Sciatic nerve (tissue), 2 donors: ENCODE measurements at places on chromosomes 4 and X.

DNA sequence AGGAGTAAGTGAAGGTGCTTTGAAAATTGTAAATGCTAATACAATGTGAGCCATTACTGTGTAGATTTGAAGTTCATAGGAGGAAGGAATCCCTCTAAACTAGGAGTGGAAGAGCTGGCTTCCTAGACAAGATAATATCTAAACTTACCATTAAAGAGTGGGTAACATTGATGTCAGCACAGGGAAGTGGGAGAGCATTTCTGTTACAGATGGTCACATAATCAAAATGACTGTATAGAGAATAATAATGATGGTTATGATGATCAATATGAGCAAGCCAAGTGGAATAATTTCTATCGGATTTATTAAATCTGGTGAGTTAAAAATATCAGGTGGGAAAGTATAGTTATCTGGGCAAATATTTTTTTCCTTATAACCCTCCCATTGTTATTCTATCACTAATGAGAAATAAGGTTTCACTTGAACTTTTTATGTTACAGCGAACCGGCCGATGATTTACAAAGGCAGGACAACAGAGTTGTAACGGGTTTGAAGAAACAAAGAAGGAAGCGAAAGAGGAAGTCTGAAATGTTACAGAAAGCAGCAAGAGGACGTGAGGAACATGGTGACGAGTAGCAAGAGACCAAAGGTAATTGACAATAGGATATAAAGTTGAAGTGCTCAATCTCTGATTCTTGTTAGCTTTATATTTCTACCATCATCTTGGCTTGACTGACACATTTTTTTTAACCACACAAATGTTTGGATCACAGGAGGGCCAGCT lies 43.5 kb downstream of the FMR1NB start:
- no peak for DNase-seq

GRCh38 chr4:106186201-106186600 lies 129.8 kb downstream of the TBCK start:
- no peak for DNase-seq

GRCh38 chrX:29155286-29155685 lies 568.0 kb downstream of the IL1RAPL1 start:
- no peak for DNase-seq

DNA sequence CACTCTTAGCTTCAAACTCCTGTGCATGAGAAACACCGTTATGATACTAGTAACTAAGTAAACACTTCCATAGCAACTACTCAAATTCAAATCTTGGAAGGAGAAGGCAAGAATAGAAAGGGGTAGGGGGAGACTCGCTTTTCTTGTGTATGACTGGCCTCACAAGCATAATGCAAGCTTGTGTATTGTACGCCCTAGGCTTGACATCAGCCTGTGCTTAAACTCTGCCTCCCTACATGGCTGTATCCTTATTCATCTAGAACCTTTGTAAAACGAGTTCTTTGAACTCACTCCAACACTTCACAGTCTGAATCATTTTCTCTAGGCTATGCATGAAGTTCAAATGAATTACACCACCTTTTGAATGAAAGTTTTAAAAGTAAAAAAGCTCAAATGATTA lies 1071.2 kb upstream of the ADGRL3 start:
- DNase-seq = no peak

GRCh38 chr4:122278976-122279375 lies 99.8 kb upstream of the ADAD1 start:
- no peak for DNase-seq

DNA sequence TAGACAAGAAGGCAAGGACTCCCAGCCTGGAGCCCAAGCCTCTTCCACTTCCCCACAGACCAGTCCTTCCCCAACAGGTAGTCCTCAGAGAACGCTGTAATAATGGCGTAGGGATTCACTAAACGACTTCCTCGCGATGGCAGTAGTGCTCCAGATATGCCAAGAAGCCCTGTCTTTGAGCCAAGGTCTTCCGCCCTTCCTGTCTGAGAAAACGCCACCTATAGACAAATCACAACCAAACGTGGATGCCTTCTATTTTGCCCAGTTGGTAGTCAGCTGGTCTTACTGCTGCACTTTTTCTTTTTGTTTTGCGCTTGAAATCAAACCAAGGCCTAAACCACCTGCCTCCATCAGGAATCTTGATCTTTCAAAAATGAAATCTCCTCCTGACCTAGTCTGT lies 203.3 kb downstream of the OR13H1 start:
- peak; percentile 83 for DNase-seq

DNA sequence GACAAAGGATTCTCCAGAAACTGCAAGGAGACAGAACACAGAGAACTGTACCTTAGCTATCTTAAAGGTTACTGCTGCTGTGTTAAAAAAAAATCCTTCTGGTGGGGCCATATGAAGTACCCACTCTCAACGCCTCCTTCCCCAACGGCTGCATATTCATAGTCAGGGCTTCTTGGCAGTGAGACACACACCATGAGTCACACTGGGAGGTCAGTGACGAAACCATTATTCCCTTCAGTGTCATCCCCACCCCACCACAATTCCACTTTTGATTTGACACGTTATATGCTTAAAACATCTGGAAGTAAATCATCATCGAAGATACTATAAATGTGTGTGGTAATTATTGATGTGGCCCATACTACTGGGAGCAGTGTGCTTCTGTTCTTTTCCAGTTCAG lies 271.5 kb downstream of the LDB2 start:
- no peak for DNase-seq
